Psoas muscle (tissue), 8 donors: ENCODE measurements at places on chromosomes 5 and 9.

- no peak for DNase-seq
Observed at GRCh38 chr5:138351517-138351916, 968 bp upstream of the KDM3B start.

DNA sequence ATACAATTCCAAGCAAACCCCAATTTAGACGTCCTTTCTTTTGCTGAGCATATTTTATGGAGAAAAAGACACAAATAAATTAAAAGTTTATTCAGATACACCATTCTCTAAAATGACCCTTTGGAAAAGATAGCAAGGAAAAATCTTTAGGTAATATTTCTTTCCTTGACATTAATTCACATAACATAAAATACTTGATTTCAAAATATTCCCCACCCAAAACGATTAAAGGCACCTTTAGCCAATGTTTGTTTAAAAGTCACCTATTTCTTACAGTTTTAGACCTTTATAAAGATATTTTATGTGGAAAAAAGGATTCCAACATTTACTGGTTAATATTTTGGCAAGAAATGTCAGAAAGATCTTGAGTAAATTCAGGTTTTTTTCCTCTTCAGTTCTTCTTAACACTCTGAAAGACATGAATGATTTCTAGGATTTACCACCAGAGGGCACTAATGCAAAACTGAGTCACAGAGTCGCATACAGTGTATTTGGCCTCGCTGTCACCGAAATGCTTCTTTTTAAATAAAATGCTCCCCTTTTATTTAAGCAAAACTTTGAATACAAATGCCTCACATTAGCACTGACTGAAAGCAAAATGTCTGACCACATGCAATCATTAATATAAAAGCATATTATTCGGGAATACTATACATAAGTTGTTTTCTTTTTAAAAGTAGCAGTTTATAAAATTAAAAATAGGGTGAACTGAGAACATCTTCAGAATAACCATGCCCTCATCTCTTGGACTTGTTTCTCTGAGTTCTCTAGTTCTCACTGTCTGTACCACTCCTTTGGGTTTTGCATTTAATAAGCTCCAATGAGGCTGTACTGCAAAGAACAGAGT is 122.5 kb downstream of the SLC1A3 start:
- no peak for DNase-seq

DNA sequence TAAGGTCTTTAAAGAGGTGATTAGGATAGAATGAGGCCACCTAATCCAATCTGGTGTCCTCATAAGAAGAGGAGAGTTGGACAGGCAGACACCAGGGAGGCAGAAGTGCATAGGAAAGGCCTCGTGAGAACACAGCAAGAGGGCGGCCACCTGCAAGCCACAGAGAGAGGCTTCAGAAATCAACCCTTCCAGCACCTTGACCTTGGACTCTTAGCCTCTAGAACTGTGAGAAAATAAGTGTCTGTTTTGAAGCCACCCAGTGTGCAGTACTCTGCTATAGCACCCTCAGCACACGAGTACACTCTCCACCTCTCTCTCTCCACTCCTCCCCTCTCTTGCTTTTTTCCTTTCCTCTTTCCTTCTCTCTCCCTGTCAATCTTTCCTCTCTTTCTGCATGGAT is 26.8 kb downstream of the NIPAL4 start:
- DNase-seq = no peak

GRCh38 chr5:179201986-179202385 is 141.8 kb downstream of the ZNF354C start:
- DNase-seq = peak; percentile 19

GRCh38 chr9:36046923-36047322 is 10.2 kb downstream of the RECK start:
- DNase-seq = no peak

GRCh38 chr5:179033004-179033580 is 9.5 kb downstream of the ZNF879 start:
- no peak for DNase-seq

DNA sequence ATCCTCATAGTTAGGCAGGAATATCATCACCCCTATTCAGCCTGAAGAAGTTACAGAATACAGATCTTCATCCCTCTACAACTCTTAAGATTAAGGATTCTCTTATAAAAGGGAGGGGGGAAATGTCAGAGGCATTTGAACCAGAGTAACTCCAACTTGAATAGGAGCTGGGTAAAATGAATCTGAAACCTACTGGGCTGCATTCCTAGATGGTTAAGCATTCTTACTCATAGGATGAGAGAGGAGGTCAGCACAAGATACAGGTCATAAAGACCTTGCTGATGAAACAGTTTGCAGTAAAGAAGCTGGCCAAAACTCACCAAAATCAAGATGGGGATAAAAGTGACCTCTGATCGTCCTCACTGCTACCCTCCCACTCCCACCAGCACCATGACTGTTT is 14.4 kb downstream of the FREM1 start:
- no peak for DNase-seq

- DNase-seq = no peak
Observed at GRCh38 chr5:73282383-73282782, 109.4 kb downstream of the TMEM174 start.

GRCh38 chr5:141868541-141868940 is 9.7 kb downstream of the PCDH1 start:
- DNase-seq = no peak

GRCh38 chr9:36835271-36835996 is 198.6 kb downstream of the PAX5 start:
- DNase-seq = no peak

DNA sequence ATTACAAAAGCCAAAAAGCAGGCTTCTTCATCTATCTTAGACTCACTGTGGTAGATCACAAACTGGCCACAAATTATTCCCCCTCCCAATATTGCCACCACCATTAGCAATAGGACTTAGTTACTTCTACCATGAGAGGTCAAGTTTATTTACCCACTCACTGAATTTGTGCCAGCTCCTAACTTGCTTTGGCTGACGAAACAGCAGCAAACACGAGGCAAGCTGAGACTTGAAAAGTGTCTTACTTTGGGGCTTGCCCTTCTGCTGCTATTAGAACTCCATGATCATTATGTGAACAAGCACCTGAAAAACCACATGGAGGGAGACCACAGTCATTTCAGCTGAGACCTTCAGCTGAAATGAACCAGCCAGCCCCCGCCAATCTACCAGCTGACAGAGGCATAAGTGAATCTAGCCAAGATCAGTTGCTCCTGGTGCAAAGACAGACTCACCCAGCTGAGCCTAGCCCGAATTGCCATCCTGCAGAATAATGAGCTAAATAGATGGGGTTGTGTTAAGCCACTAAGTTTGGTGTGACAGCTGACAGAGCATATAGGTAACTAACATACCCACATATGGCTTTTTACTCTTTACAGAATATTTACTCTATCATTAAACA is 5.7 kb downstream of the WDR41 start:
- no peak for DNase-seq
